ENCODE measurements at places on chromosomes 1 and 21.
A peak's percentile ranks its signal among the peaks of the same experiment; 100 is the strongest.

DNA sequence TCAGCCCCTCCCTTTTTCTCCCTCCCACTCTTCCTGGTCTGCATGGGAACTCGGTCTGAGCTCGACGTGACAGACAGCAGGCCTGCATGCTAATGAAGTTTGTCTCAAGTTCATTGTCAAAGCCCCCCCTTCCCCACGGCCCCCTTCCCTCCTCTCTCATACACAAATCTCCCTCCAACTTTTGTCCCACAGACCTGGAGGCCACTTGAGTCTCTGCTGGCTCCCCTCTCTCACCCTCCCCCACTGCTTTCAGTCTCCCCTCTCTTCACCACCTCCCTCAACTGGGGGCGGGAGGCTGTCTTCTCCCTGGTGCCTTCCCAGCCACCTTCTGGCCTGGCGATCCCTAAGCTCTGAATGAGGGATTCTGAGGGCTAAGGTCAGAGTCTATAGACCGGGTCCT lies 61.3 kb downstream of the RHBG start:
- no peak for DNase-seq

DNA sequence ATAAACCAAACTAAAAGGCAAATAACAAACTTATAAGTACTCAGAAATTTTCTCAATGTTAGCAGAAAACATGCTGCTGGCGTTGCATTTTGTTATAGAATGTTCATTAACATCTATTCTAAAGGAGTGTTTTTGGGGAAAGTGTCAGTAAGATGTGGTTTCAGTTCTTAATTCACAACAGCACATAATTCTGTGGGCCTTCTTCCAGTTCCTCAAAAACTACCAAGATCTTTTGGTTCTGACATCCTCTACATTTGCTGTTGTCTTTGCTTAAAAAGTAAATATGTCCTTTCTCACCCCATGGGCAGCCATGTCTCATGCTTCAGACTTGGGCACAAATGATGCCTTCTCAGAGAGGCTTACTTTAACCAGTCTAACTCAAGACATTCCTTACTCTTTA lies 152.5 kb downstream of the CDC7 start:
- no peak for DNase-seq

GRCh38 chr21:39523399-39523798 lies 71.6 kb downstream of the SH3BGR start:
- DNase-seq, result no peak

- DNase-seq, result no peak
Observed at GRCh38 chr1:6410248-6410893, 9.3 kb downstream of the HES2 start.

DNA sequence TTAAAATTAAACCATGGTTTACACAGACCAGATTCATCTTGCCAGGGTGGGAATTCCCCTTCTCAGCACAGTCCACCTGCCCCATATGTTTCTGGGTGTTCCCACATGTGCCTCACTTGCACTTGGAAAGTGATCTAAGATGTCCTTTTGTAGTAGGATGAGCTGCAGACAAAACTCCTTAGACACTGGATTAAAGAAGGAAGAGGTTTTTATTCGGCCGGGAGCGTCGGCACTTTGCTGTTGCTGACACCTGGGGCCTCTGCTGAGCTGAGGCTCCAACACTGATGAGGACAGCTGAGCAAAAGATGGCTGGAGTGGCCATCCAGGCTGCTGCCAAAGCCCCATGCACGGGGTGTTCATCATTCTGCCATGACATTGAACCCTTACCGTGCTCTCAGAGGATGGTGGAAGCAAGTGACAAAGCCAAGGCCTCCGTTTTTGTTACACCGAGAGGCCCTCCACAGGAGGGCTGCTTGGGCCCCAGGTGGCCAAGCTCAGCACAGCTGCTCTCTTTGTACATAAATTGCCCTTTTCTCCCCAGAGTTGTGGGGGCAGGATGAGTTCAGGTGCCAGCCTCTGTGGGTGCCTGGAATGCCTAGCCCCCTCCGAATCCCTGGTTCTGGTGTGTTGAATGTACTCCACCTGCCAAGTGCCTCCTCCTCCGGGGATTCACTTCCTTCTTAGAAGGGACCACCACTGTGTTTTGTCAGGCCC lies 7.3 kb upstream of the ACOT11 start:
- no peak for DNase-seq

GRCh38 chr21:19029816-19030215 lies 626.2 kb upstream of the TMPRSS15 start:
- DNase-seq, result no peak

- no peak for DNase-seq
Observed at GRCh38 chr1:27374362-27375086, at the start of gene FCN3. Gene FCN3 (minus strand): TSS chr1:27374824. CDS start chr1:27374818, 6 bp downstream.

DNA sequence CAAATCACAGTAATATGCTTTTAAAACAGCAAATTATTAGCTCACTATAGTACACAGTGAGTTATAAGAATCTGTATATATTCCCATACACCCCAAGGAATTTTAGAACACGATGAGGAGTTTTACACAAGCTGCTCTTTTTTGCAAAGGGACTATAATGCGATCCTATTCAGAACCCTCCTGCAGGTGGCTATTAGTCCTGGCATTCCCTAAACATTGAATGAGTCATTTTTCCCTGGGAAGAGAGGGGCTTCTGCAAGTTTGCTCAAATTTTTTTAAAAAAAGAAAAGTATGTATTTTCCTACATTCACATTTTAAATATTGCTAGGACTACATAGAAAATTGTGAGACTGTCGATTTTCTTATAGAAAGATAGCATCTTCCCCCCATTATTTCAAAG lies 106.3 kb downstream of the COL11A1 start:
- DNase-seq, result no peak

GRCh38 chr1:23193391-23194118 lies 23.7 kb downstream of the HTR1D start:
- no peak for DNase-seq

GRCh38 chr1:162857850-162858249 lies 3.1 kb downstream of the CCDC190 start:
- peak; percentile 37 for DNase-seq
